ENCODE measurements at places on chromosomes 5 and 9. TPM values are rescaled to one million over a fixed set of nuclear protein-coding genes. Genes with fewer than 3 reads are reported as not detected.

DNA sequence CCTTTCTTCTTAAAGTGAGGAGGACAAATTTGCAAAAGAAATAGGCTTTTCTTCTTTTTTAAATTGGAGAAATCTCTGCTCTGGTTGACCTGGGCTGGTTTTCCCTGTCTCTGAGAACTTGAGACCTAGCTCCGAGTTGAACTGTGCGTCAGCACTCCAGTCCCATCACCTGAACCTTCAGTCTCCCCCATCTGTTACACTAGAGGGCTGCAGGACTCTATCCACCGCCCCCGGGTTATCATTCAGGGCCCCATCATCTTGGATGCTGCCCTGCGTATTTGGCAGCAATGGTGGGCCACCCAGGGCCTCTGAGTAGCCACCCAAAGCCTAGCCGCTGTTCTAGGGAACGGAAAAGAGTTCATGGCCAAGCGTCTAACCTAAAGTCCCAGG lies 2.5 kb downstream of the FOXE1 start:
- DNase-seq: no peak

DNA sequence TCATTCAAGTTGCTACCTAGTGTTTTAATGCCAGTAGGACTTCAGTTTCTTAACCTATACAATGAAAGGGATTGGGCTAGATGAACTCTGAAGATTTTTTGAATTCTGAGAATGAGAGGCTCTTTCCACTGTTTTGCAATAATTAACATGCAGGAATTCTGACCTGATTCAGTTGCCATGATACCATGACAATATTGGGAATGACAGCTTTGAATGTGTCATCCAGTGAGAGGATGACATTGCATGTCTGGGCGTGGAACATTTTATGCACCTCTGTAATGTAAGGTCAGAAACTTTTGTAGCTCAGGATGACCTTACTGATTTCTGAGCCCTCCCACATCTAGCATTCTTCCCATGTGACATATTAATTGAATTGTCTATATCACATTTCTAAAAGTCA lies 30.6 kb upstream of the SPINK5 start:
- no peak for DNase-seq

- no peak for DNase-seq
Measured at GRCh38 chr9:36113999-36114398, 22.5 kb upstream of the GLIPR2 start.

DNA sequence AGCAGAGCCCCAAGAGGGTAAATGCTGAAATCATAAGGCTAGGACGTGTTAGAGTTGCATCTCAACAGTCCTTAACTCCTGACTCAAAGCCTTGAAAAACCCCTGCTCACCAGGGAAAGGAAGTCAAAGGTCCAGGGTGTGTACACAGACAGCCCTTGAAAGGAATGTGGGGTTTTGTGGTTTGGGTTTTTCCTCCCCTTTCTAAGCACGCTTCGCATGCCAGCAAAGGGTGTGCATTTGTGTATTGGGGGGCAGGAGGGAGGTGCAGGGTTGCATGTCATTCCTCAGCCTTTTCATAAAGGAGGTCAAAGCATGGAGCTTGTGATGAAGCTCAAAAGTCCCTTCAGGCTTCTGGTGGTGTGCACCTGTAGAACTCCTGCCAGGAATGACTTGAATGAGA lies 17.3 kb upstream of the XPA start:
- peak; percentile 3 for DNase-seq

DNA sequence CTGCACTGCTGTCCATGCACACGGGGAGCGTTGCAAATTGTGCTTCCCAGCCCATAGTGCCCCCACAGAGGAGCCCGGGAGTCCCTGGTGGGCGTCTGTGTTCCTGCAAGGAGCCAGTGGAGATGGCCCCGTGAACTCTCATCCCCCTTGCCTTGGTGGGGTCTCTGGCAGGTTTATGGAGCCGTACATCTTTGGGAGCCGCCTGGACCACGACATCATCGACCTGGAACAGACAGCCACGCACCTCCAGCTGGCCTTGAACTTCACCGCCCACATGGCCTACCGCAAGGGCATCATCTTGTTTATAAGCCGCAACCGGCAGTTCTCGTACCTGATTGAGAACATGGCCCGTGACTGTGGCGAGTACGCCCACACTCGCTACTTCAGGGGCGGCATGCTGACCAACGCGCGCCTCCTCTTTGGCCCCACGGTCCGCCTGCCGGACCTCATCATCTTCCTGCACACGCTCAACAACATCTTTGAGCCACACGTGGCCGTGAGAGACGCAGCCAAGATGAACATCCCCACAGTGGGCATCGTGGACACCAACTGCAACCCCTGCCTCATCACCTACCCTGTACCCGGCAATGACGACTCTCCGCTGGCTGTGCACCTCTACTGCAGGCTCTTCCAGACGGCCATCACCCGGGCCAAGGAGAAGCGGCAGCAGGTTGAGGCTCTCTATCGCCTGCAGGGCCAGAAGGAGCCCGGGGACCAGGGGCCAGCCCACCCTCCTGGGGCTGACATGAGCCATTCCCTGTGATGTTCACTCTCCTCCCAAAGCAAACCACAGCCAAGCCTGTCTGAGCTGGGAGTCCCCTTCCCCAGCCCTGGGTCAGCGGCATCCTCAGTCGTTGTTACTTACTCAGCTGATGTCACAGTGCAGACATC lies 3.1 kb downstream of the MRPS2 start:
- DNase-seq: peak; percentile 8

DNA sequence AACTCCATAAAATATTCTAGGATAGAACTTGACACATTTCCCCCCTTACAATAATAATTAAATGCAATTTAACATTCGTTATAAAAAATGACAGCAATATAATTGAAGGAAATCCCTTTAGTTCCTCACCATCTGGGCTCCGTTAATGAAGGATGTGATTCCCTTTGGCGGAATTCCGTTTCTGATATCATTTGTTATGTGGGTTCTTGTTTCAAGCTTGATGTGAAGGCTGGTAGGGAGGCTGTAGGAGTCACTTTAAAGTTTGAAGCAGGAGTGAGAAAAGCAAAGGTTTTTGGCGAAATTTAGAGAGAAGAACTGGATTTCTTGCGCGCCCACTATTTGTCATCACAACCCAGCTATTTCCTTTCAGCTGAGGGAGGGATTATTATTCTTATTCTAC lies 4.0 kb downstream of the RGS7BP start:
- no peak for DNase-seq

DNA sequence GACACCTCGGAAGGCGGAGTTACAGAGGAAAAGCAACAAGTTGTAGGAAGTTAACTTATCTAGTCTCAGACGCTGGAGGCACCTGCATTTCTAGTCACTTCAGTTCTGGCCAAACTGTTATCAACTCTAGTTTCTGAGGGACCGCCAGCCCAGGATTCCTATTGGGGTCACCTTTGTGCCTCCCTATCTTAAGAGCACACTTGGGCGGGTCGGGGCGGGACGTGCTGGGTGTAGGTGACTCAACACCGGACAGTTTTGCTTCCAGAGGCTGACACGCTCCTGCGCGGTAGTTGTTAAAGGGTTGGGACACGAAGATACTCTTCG lies 679 bp upstream of the KDM4C start:
- DNase-seq: no peak

- no peak for DNase-seq
Measured at GRCh38 chr9:76564297-76564696, 105.3 kb downstream of the GCNT1 start.

- DNase-seq: peak; percentile 83
Measured at GRCh38 chr9:129610473-129611306, 10.2 kb downstream of the C9orf50 start.

- no peak for DNase-seq
Measured at GRCh38 chr5:168002116-168002515, 289.3 kb upstream of the WWC1 start.

DNA sequence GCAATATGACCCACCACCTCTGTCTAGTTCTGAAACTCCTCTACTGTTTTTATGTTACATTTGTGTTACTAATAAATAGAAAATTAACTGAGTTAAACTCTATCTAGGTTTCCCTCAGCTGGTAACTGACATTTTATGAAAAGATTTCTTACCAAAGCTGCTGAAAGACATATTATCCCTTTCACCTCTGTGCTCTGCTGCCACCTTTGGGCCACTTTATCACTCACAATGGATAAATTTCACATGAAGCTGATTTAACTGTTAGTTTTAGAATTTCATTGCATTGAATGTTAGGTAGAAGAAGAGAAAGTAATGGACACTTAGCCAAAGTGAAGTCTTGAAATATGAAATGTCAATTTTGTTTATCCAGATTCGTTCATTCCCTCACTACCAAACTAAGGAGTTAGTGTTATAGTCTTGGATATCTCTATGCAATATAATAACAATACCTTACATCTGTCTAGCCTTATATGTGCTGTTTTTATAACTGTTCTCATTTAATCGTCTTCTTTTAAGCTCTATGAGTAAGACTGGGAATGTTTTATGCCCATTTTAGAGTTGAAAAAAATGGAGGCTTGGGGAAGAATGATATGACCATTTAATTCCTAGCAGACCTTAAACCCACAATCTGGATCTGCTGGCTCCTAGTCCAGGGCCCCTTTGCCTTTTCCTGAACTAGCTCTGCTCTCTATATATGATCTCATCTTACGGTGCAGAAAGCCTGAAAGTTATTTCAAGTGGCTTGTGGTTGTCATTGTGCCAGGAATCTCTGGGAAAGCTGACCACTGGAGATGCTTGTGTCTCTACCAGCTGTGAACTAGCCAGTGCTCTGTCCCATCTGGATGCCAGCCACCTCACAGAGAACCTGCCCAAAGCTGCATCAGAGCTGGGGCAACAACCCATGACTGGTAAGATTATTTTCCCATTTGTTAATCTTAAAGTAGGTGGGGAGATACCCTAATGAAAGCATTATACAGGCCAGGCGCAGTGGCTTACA lies 97.1 kb downstream of the GOLPH3 start:
- DNase-seq: peak; percentile 61

- DNase-seq: peak; percentile 62
Measured at GRCh38 chr9:99000476-99001395, 57.0 kb downstream of the COL15A1 start.

GRCh38 chr9:76902395-76902794 lies 3.5 kb downstream of the PRUNE2 start:
- DNase-seq: no peak

DNA sequence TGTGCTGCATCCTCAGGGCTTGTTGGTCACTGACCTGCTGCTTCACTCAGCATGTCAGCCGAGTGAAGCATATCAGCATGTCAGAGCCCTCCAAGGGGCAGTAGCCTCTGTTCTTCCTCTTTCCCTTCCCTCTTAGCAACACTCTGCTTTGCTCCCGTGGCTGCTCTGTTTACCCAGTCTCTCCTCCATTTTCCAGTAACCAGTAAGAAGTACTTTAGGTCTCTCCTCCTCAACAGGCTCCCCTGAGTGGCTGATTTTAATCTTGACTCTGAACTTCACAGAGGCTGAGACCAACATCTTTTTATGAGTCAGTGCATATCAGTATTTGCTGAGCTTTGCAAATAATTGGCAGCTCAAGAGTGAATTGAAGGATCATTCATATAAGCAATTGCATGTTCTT lies 18.6 kb upstream of the ADRB2 start:
- DNase-seq: peak; percentile 52

Gene TLE1
- 20.5 TPM for total RNA-seq

Gene PDE6A
- 0.06 TPM for total RNA-seq

Gene FCHO2
- total RNA-seq: 60.9 TPM

All from lung (tissue), 17 donors.